ENCODE measurements at places on chromosomes 6 and 20. TPM values are rescaled to one million over a fixed set of nuclear protein-coding genes. Genes with fewer than 3 reads are reported as not detected.

- no peaks in the 10 kb centered on the region for H3K4me1 ChIP-seq
- DNase-seq = no peak
- no peak overlapping the region for H3K4me3 ChIP-seq
- H3K27ac ChIP-seq = no peak overlapping the region
- peaks cover 42% of the 10 kb centered on the region for H3K27me3 ChIP-seq
Measured at GRCh38 chr6:137588472-137588871, 94.3 kb upstream of the OLIG3 start.

- no peak overlapping the region for H3K4me3 ChIP-seq
- no peaks in the 10 kb centered on the region for H3K27me3 ChIP-seq
Measured at GRCh38 chr20:62030834-62031434, 34.7 kb downstream of the TAF4 start.

The HLA-DOA gene
- 1.8 TPM for total RNA-seq

GRCh38 chr20:38805502-38805957, at the start of gene PPP1R16B:
TSS of gene PPP1R16B (plus strand) at chr20:38805697. CDS start at chr20:38835926, 30,229 bp downstream.
- peaks cover 60% of the 10 kb centered on the region for H3K4me1 ChIP-seq
- peak; percentile 58 for DNase-seq
- peaks cover 47% of the 10 kb centered on the region for H3K27me3 ChIP-seq
- H3K27ac ChIP-seq = peak within 1 kb of the TSS; percentile 91

- no peak for DNase-seq
- no peaks in the 10 kb centered on the region for H3K36me3 ChIP-seq
- H3K27me3 ChIP-seq = peaks cover 7% of the 10 kb centered on the region
- no peaks in the 10 kb centered on the region for H3K4me1 ChIP-seq
Measured at GRCh38 chr20:6940048-6940447, 172.6 kb downstream of the BMP2 start.

The SH3BGRL2 gene
- 5.8 TPM for total RNA-seq

The IRF4 gene
- 0.22 TPM for total RNA-seq

GRCh38 chr20:4192378-4193068, 177.2 kb upstream of the RNF24 start:
- H3K27ac ChIP-seq = no peak overlapping the region
- no peak for DNase-seq
- peaks cover 3% of the 10 kb centered on the region for H3K36me3 ChIP-seq
- no peaks in the 10 kb centered on the region for H3K4me1 ChIP-seq
- H3K4me3 ChIP-seq = no peak overlapping the region

- DNase-seq = no peak
- H3K27me3 ChIP-seq = no peaks in the 10 kb centered on the region
- no peak overlapping the region for H3K4me3 ChIP-seq
- no peaks in the 10 kb centered on the region for H3K4me1 ChIP-seq
Measured at GRCh38 chr6:65979120-65979519, 272.1 kb upstream of the EYS start.

GRCh38 chr6:152572338-152573088, 64.6 kb downstream of the SYNE1 start:
- H3K4me1 ChIP-seq = peaks cover 32% of the 10 kb centered on the region
- no peak for DNase-seq
- peak overlapping the region; percentile 50 for H3K27ac ChIP-seq
- H3K27me3 ChIP-seq = no peaks in the 10 kb centered on the region

GRCh38 chr6:10719964-10720264, 3.0 kb upstream of the TMEM14C start:
- peak overlapping the region; percentile 90 for H3K27ac ChIP-seq
- peaks cover 2% of the 10 kb centered on the region for H3K36me3 ChIP-seq
- peak; percentile 55 for DNase-seq
- peaks cover 49% of the 10 kb centered on the region for H3K4me1 ChIP-seq
- H3K27me3 ChIP-seq = no peaks in the 10 kb centered on the region
